Glutamatergic neuron (in vitro differentiated cells): ENCODE measurements at places on chromosomes 12 and 14.
A peak's percentile ranks its signal among the peaks of the same experiment; 100 is the strongest.

GRCh38 chr12:44003721-44004120 is 167.8 kb downstream of the TMEM117 start:
- H3K36me3 ChIP-seq, result peaks cover 11% of the 10 kb centered on the region
- peaks cover 5% of the 10 kb centered on the region for H3K27me3 ChIP-seq
- no peak for DNase-seq
- no peaks in the 10 kb centered on the region for H3K4me1 ChIP-seq
- H3K4me3 ChIP-seq, result no peak overlapping the region
- H3K27ac ChIP-seq, result no peak overlapping the region

DNA sequence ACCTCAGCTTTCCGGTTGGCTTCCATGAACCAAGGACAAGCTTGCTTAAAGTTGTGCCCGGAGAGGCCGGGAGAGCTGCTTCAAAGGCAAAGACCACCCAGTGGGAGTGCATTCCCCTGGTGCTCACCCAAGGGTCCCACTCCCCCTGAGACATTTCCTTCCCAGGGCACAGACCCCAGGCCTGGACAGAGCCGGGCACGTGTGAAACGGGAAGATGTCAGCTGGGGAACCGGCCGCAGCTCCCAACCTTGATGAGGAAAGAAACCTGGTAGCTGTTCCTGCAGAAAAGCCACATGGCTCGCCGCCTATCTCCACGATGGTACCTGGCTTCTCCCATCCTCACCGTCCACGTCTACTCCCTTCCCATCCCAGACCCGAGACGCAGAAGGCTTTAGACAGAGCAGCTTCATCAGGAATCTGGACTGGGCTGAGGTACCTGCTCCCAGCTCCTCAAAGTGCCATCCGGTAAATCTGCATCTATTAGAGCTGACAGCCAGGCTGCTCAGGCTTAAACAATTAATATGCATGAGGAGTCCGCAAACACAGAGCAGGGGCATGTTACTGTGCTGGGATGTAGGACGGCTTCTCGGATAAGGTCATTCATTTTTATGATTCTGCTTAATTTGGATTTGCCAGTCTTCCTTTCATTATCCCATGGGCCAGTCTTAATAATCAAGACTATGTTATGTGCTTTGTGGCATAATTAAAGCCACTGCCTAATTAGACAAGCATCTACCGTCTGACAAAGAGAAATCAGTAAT is 53.1 kb downstream of the GALNT9 start:
- H3K4me1 ChIP-seq, result peaks cover 9% of the 10 kb centered on the region
- no peak overlapping the region for H3K27ac ChIP-seq
- no peak overlapping the region for H3K4me3 ChIP-seq
- H3K27me3 ChIP-seq, result peaks cover 12% of the 10 kb centered on the region
- no peaks in the 10 kb centered on the region for H3K36me3 ChIP-seq

DNA sequence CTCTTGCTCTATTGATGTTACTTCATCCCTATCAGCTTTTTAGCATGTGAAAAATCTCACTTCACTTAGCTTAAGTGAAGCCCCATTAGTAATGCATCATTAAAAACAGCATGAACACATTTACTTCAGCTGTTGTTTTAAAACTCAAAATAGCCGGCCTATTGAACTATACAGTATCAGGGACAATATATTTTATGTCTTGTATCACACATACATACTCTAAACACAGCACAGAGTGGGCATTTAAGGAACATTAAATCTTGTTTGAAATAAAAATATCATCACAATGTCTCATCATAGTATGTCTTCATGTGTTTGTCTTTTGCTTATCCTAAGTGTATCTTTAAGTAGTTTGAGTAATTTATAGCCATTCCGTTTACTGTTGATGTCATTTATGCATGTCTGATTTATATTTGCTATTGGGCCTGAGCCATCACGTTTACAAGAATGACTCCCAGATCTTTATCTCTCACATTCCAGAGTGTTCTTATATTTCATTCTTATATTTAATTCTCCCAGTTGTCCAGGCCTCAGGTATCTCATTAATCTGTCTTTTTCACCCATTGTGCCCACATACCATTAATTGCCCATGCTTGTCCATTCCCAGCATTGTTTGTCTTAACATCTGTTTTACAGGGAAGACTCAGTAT is 57.5 kb downstream of the ARHGAP5 start:
- no peak overlapping the region for H3K27ac ChIP-seq
- H3K27me3 ChIP-seq, result no peaks in the 10 kb centered on the region
- peaks cover 25% of the 10 kb centered on the region for H3K36me3 ChIP-seq
- H3K4me3 ChIP-seq, result no peak overlapping the region

GRCh38 chr14:90455100-90455571 is 58.3 kb downstream of the CALM1 start:
- H3K27ac ChIP-seq, result no peak overlapping the region
- peaks cover 10% of the 10 kb centered on the region for H3K27me3 ChIP-seq
- H3K4me3 ChIP-seq, result no peak overlapping the region
- no peak for DNase-seq
- H3K4me1 ChIP-seq, result peaks cover 4% of the 10 kb centered on the region

DNA sequence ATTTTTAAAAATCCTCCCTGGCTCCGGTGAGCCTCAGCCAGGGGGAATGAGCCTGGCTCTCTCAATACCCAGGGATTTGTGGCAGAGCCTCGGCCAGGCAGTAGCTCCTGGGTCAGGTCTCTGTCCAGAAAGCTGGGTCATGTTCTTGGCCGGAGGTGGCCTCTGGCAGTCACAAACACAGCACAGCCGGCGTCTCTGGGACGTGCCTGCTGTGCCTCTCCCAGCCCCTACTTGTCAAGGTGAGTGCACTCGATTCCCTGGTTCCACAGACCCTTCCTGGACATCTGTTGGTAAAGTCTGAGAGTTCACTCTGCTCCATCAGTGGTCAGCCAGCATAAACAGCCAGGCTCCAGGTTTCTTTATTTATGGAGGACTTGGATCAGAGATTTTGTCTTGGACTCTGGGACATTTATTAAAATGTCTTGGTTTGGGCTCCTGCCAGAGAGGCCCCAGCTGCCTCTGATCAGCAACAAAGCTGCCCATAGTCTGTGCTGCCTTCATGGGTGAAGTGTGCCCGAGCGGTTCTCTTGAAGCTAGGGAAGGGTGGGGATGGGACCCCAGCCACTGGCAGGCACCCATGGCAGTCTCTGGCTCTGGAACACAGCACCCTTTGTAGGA is 56.7 kb downstream of the DGLUCY start:
- H3K4me1 ChIP-seq, result peaks cover 2% of the 10 kb centered on the region
- H3K4me3 ChIP-seq, result no peak overlapping the region
- H3K27ac ChIP-seq, result no peak overlapping the region

GRCh38 chr14:92253381-92253894 is 69.5 kb upstream of the SLC24A4 start:
- DNase-seq, result no peak
- peaks cover 14% of the 10 kb centered on the region for H3K4me1 ChIP-seq
- H3K4me3 ChIP-seq, result no peak overlapping the region
- H3K27me3 ChIP-seq, result peaks cover 1% of the 10 kb centered on the region
- H3K36me3 ChIP-seq, result no peaks in the 10 kb centered on the region

DNA sequence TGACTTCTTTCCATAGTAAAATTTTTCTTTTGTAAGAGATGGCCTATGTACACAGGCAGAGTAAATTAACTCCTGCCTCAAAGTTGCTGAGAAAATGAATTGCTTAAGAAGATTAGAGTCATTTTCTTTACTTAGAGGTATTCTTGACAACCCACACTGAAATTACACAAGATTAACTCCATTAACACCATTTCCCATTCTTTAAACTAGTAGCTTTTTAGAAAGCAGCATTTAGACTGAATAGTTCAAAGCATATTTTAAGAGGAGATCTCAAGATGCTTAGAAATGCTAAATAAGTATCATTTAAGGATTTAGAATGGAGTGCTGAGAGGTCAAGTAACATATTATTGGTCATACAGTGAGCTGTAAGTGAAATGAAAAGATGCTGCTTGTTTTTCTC is 35.5 kb downstream of the PUS7L start:
- no peak for DNase-seq
- H3K27ac ChIP-seq, result no peak overlapping the region
- H3K4me1 ChIP-seq, result peaks cover 3% of the 10 kb centered on the region

- peaks cover 1% of the 10 kb centered on the region for H3K27me3 ChIP-seq
- no peaks in the 10 kb centered on the region for H3K4me1 ChIP-seq
- no peak overlapping the region for H3K27ac ChIP-seq
- H3K4me3 ChIP-seq, result no peak overlapping the region
- no peaks in the 10 kb centered on the region for H3K36me3 ChIP-seq
- DNase-seq, result no peak
Observed at GRCh38 chr12:49251357-49251756, 13.5 kb upstream of the TUBA1C start.

- H3K36me3 ChIP-seq, result no peaks in the 10 kb centered on the region
- peak overlapping the region; percentile 45 for H3K4me3 ChIP-seq
- DNase-seq, result peak; percentile 70
- H3K27ac ChIP-seq, result peak overlapping the region; percentile 96
Observed at GRCh38 chr14:23539248-23540140, 12.1 kb downstream of the ZFHX2 start.

DNA sequence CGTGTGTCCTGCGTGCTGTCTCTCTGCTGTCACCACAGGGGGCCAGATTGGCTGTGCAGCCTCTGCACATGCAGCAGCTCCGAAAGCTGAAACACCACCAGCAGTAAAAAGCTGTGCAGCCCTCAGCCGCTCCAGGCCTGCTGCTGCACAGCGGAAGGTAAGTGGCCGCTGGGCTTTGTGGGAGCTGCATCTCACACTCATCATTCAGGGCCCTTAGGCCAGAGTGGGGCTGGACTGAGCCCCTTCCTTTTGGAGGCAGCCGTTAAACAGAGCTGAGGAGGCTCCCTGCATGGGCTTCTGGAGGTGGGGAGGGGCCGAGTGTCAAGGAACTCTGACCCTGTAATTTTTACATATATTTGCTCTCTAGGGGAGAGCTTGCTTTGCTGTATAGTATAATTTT is 17.1 kb downstream of the DDX51 start:
- no peak for DNase-seq
- H3K4me3 ChIP-seq, result no peak overlapping the region
- H3K36me3 ChIP-seq, result peaks cover 56% of the 10 kb centered on the region
- H3K4me1 ChIP-seq, result no peaks in the 10 kb centered on the region
- H3K27ac ChIP-seq, result no peak overlapping the region
- H3K27me3 ChIP-seq, result peaks cover 3% of the 10 kb centered on the region

DNA sequence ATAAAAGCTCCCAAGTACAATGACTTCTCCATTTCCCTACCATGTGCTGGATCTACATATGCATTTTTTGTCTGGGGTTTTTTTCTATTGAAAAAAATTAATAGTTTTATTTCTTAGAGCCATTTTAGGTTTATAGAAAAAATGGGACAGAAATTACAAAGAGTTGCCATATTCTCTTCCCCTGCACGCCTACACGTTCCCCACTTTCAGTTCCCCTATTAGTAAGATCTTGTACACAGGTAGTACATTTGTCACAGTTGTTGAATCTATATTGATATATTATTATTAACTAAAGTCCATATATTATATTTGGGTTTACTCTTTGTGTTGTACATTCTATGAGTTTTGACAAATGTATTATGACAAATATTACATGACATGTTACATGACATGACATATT is 35.7 kb downstream of the SIX6 start:
- H3K27ac ChIP-seq, result no peak overlapping the region
- DNase-seq, result no peak
- peaks cover 11% of the 10 kb centered on the region for H3K36me3 ChIP-seq
- H3K27me3 ChIP-seq, result peaks cover 2% of the 10 kb centered on the region

DNA sequence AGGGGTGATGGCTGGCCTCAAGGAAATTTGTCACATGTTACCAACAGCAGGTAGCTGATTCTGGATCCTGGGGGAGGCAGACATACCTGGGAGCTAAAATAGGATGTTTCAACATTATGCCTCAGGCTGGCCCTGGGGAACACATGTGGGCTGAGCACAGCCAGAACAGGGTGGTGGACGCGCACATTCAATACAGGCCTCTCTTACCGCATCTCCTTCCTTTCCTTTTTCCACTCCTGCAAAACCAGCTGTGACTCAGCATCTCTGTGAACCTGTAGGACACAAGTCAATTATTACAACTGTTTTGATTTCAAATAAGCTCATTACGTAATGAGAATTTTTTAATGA is 61.0 kb downstream of the NT5DC3 start:
- no peaks in the 10 kb centered on the region for H3K36me3 ChIP-seq
- H3K4me3 ChIP-seq, result no peak overlapping the region
- no peak for DNase-seq
- peaks cover 2% of the 10 kb centered on the region for H3K27me3 ChIP-seq
- H3K4me1 ChIP-seq, result peaks cover 10% of the 10 kb centered on the region

DNA sequence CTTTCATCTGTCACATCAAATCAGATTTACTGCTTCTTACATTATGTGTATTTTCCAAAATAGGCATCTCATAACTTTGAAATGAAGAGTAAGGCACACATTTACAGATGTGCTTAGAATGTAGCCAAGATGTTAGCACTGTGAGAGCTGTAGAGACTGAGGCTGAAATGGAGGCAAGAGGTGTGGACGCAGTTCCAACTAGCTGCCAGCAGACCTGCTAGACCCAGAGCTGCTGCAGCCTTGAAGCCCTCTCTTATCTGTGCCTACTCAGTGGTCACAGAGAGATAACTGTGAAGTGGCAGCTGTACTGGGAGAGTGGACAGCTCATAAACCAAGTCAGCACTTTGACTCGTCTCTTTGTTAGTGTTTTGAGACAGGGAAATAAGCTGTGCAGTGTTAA is 470.9 kb downstream of the CCER1 start:
- H3K4me3 ChIP-seq, result no peak overlapping the region
- no peak for DNase-seq
- no peaks in the 10 kb centered on the region for H3K4me1 ChIP-seq
- H3K36me3 ChIP-seq, result no peaks in the 10 kb centered on the region
- H3K27ac ChIP-seq, result no peak overlapping the region

DNA sequence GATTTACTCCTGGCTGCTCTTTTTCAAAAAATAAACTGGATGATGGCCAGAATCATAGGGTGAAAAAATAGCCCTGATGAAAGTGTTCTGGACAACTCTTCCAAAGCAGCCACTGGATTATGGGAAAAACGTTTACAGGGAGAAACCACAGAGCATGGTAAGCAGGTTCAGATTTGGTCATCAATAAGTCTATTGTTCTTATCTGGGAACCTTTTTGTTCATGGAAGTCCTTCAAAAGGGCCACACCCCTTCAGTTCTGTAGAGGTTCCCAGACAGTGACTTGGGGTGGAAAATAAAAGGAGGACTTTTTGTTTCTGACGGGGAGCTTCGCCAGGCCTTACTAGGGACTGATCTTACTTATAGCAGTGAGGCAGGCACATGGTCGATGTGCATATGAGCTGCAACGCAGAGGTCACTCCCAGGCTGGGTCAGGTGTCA is 117.4 kb upstream of the SLC38A2 start:
- no peaks in the 10 kb centered on the region for H3K4me1 ChIP-seq
- H3K4me3 ChIP-seq, result no peak overlapping the region
- H3K36me3 ChIP-seq, result no peaks in the 10 kb centered on the region
- DNase-seq, result no peak
- H3K27me3 ChIP-seq, result no peaks in the 10 kb centered on the region
- H3K27ac ChIP-seq, result no peak overlapping the region
